ENCODE measurements at places on chromosomes 16 and 17.
A peak's percentile ranks its signal among the peaks of the same experiment; 100 is the strongest.

DNA sequence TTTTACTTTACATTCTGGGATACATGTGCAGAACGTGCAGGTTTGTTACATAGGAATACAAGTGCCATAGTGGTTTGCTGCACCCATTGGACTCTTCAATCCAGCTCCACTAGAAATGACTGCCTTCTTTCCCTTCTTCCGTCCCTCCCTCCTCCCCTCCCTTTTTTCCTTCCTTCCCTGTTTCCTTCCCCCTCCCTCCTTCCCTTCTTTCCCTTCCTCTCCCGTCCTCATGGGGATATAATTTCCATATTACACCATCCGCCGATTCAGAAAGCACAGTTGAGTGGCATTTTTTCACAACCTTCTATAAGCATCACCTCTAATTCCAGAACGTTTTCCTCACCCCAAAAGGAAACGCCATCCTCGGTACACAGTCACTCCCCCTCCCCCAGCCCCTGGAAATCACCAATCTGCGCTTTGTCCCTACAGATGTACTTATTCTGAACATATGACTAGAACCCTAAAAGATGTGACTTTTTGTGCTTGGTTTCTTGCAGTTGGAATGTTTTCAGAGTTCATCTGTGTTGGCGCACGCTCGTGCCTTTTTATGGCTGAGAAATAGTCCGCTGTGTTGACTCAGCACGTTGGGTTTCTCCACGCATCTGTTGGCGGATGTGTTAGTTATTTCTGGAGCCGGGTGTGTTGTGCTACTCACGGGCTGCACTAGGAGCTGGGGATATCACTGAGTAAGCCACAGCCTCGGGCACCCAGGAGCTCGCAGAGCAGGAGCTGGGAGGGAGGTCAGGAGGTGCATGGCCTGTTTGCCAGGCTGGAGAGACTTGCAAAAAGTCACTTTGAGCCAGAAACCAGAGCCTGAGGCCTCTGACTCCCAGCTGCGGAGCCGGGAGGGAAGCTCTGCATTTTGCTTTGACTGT lies 336.4 kb downstream of the SEC14L1 start:
- DNase-seq = no peak

DNA sequence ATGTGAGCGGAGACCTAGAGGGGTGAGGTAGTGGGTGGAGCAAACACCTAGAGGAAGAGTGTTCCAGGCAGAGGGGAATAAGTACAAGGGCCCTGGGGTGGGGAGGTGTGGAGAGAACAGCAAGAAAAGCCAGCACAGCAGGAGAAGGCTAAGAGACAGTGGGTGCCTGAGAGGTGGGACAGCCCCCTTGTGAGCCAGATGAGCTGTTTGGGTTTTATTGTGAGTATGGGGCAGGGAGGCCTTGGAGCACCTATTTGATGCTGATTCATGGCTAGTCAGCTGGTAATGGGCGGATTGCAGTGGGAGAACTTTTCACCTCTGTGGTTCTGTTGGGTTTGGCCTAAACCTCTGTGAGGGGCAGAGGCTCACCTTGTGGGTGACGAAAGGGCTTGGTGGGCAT lies 68.4 kb downstream of the ABCC1 start:
- no peak for DNase-seq

GRCh38 chr17:42928714-42929496 lies 28.3 kb downstream of the G6PC1 start:
- peak; percentile 3 for DNase-seq

DNA sequence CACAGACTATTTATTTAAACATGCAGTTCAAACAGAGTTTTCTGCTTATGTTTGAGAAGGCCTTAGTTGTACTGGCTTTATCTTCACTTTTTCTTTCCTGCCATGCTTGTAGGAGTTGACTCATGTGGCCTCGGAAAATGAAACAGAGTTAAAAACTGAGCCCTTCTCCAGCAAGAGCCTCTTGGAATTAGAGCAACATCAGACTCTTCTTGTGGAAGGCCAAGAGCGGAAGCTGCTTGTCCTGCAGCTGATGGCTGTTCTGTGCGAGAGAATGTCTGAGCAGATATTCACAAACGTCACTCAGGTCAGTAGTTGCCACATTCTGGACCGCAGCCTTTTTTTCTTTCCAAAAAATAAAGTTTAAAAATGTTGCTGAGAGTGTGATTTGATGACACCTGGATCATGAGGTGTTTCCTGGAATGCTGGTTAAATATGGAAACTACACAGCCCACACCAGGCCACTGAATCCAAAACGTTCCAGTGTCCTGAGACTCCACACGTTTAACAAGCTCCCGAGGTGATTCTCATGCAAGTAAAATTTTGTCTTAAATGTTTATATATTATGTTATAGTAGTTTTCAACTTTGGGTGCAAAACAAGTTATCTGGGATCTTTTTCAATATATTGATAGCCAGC lies 65.9 kb downstream of the TANGO6 start:
- no peak for DNase-seq

DNA sequence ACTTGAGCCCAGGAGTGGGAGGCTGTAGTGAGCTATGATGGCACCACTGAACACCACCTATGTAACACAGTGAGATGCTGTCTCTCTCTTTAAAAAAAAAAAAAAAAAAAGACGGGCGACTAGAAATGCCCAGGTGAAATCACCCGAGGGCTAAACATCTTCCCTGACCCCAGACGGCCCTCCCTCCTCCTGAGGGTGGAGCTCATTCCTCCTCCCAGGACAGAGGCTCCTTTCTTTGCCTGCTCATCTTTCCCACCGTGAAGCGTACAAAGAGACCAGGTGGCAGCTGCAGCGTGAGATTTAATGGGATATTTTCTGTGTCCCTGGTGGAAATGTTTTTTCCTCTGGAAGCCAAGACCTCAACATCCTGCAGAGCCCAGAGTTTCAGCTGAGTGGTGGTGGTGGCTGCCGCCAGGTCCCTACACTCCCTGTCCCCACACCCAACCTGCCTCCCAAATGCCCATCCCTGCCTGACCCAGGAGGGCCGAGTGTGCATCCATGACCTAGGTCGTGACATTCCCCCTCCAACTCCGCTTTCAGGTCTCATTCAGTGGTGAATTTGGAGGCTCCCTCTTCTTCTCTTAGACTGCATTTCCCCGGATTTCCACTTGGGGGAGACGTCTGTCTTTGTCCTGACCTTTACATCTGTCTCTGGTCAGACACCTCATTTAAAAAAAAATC lies 14.4 kb upstream of the GPRC5B start:
- DNase-seq = no peak

DNA sequence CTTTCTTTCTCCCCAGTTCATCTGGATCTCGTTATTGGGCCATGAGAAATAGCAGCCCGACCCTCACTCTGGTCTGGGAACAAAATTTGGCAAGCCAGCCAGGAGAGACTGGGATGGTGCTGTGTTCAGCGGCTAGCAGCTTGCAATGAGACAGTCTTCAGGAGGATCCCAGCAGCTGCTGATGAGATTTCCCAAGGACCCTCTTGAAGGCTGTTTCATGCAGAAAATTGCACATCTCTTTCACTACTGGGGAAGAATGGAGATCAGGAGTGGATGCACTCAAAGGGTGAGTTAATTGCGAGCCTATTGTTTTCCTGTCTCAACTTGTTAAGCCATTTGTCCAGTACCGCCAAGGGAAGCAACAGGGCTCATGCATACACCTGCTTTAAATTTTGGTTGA lies 5.5 kb upstream of the COIL start:
- DNase-seq = no peak

DNA sequence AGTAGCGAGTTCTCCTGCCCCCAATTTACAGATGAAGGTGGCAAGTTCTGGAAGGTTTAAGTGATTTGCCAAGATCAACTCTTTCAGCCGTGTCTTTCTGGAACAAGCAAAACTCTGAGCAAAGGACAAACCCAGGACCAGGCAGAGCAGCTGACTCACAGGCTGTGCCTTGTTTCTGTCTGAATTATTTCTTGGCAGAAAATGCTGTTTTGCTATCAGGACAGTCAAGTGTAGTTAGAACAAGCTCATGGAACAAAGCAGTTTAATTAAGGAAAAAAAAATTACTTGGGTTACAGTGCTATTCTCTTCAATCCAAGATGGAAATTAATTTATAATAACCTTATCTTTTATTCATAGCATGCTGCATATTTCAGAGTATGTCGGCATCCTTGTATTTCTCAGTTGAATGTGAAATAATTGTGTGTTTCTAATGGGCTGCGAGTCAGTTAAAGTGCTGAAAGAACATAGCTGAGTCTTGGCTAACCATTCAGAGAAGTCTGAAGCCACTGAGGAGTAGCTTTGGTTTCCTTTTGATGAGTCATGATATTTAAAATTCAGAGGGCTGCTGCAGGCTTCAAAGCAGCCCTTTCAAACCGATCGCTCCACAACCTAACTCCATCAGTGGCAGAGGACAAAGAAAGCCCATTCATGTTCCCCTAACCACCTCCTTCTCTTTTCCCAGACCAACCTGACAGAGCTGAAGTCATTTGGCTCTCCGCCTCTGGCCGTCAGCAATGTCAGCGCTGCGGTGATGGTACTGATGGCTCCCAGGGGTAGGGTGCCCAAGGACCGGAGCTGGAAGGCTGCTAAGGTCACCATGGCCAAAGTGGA lies 143.7 kb downstream of the ZNF18 start:
- DNase-seq = no peak
